ENCODE measurements at places on chromosomes 2 and 18.

- no peaks in the 10 kb centered on the region for H3K36me3 ChIP-seq
- H3K4me3 ChIP-seq: no peak overlapping the region
- H3K4me1 ChIP-seq: no peaks in the 10 kb centered on the region
- no peaks in the 10 kb centered on the region for H3K27me3 ChIP-seq
Measured at GRCh38 chr2:121816797-121817196, 61.3 kb downstream of the TSN start.

DNA sequence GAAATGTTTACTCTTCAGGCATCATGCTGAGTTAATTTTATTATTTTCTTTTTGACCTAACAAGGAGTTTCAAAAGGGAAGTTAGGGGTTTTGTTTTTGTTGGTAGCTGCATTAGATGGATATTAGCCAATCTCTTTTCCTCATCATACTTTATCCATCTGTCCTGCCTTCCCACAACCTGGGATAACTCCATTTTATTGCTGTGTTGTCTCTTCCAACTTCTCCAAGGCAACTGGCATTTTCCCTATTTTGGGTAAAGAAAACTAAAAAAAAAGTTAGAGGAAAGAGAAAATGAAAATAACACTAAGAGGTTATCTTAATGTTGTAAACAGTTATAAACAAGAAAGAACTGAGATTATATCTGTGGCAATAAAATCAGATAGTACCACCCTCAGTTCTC is 147.0 kb downstream of the PID1 start:
- no peak for DNase-seq
- H3K27ac ChIP-seq: no peak overlapping the region
- no peaks in the 10 kb centered on the region for H3K27me3 ChIP-seq

DNA sequence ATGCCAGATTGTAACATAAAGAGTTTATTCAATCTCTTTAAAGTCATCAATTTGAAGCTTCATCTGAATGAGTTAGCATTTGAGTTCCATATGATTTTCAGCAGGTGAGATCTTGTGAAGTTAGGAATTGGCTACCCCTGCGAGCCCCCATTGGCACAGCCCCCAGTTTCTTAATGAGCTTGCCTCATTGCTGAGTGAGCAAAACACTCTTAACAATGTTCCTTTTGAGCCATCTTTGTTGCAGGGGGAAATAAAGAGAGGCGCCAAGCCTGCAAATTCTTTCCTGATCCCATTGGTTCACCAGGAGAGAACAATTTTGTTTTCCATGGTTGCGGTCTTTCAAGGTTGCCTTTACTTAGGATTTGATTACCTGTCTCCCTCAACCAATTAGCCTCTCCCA is 18.7 kb downstream of the DPP10 start:
- no peaks in the 10 kb centered on the region for H3K36me3 ChIP-seq
- peaks cover 7% of the 10 kb centered on the region for H3K27me3 ChIP-seq
- no peaks in the 10 kb centered on the region for H3K4me1 ChIP-seq
- H3K27ac ChIP-seq: no peak overlapping the region

DNA sequence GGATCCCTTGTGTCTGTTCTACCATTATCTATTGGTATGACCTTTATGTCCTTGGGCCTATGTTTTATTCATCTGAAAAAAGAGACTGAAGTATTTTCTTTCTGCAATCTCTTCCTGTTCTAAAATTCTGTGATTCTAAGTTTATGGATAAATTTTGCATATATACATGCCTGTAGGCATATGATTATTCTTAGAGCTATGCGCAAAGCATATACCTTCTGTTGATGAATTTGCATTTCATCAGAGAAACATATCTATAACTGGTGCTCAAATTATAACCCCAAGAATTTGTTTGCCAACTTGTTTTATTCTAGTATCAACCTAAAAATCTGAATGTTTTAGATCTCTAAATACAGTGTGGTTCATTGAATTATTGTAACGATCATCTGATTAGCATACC is 6.7 kb downstream of the CACNB4 start:
- no peak overlapping the region for H3K4me3 ChIP-seq
- H3K27me3 ChIP-seq: peaks cover 16% of the 10 kb centered on the region
- no peaks in the 10 kb centered on the region for H3K36me3 ChIP-seq
- no peak overlapping the region for H3K27ac ChIP-seq
- H3K4me1 ChIP-seq: no peaks in the 10 kb centered on the region

GRCh38 chr2:139218181-139218580 is 438.0 kb upstream of the NXPH2 start:
- H3K27ac ChIP-seq: no peak overlapping the region
- H3K36me3 ChIP-seq: no peaks in the 10 kb centered on the region
- no peaks in the 10 kb centered on the region for H3K27me3 ChIP-seq
- no peak overlapping the region for H3K4me3 ChIP-seq
- DNase-seq: no peak
- H3K4me1 ChIP-seq: no peaks in the 10 kb centered on the region

DNA sequence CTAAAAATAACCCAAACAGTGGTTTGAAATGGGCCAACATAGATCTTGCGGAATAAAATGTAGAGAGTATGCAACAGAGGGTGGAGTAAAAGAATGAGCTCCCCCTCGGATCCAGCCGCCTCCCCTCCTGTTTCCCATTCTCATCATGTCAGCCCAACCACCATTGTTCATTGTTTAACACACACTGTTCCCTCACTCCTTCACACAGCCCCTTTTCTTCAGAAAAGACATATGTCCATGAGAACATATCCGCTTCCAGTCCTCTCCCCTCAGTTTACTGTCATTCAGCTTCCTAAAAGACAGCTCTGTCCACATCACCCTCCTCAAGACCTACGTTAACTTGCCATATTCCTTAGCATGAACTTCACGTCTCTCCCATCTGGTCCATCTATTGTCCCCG is 62.9 kb upstream of the SERTAD2 start:
- no peak for DNase-seq
- no peak overlapping the region for H3K27ac ChIP-seq
- peaks cover 2% of the 10 kb centered on the region for H3K4me1 ChIP-seq
- no peaks in the 10 kb centered on the region for H3K27me3 ChIP-seq
- no peak overlapping the region for H3K4me3 ChIP-seq

GRCh38 chr2:70479816-70480215 is 73.8 kb downstream of the TGFA start:
- H3K4me1 ChIP-seq: no peaks in the 10 kb centered on the region
- no peak overlapping the region for H3K27ac ChIP-seq
- H3K27me3 ChIP-seq: no peaks in the 10 kb centered on the region
- peaks cover 23% of the 10 kb centered on the region for H3K36me3 ChIP-seq
- H3K4me3 ChIP-seq: no peak overlapping the region

DNA sequence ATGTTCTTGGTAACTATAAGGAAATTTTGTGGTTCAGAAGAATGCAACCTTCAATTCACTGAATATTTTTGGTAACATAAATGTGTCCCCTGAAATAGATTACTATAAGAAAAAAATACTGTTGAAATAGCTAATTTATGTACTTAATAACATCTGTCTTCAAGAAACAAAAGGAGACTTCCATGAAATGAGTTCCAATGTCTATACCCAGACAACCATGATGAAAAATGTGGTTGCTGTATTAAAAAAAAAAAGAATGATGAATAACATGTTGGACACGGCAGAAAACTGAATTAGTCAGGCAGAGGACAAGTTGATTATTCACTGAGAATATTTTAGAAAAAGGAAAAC is 98.5 kb downstream of the TACR1 start:
- H3K36me3 ChIP-seq: no peaks in the 10 kb centered on the region
- H3K27ac ChIP-seq: no peak overlapping the region
- peaks cover 6% of the 10 kb centered on the region for H3K4me1 ChIP-seq
- no peaks in the 10 kb centered on the region for H3K27me3 ChIP-seq
- DNase-seq: no peak
- no peak overlapping the region for H3K4me3 ChIP-seq

DNA sequence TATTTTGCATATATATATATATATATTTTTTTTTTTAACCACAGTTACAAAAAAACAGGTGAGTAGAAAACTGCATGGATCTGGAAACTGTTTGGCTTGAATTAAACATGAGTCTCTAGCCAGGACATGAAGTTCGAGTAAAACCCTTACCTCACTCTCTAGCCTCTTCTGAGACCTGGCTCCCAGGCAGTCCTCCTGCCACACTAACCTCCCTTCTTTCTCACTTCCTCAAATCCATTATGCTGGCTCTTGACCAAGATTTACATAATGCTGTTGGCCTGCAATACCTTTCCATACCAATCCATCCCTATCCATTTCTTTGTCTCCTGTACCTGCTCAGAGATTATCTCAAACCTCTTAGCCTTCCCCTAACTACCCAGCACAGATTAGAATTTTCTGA is 34.0 kb downstream of the PIGN start:
- no peak overlapping the region for H3K27ac ChIP-seq
- no peak overlapping the region for H3K4me3 ChIP-seq
- DNase-seq: no peak
- no peaks in the 10 kb centered on the region for H3K4me1 ChIP-seq
- H3K36me3 ChIP-seq: no peaks in the 10 kb centered on the region

- DNase-seq: no peak
- H3K4me3 ChIP-seq: no peak overlapping the region
- H3K27ac ChIP-seq: peak overlapping the region; percentile 86
- H3K4me1 ChIP-seq: peaks cover 28% of the 10 kb centered on the region
- no peaks in the 10 kb centered on the region for H3K27me3 ChIP-seq
- H3K36me3 ChIP-seq: no peaks in the 10 kb centered on the region
Measured at GRCh38 chr2:70354264-70354949, 52.5 kb upstream of the FAM136A start.

DNA sequence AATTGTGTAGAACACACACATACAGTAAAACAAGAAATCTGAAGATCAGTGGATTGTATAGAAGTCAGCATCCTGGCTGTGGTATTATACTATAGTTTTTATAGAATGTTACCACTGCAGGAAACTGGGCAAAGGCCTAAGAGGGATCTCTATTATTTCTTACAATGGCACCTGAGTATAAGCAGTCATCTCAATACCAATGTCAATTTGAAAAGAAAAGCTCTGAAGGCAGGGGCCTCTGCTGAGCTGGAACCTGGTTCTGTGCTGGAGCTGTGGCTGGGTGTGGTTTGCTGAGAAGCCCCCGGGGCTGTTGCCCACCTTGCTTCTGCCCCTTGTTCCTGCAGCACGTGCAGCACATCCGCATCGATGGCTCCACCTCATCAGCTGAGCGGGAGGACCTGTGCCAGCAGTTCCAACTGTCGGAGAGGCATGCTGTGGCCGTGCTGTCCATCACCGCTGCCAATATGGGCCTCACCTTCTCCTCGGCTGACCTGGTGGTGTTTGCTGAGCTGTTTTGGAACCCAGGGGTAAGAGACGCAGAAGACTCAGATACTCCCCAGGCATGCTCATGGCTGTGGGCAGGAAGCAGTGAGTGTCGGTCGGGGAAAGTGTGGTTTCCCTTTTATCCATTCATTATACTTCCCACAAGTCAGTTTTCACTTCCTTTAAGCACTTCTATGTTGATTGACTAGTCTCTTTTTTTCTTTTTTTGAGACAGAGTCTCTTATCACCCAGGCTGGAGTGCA is 23.5 kb upstream of the RPL37A start:
- no peak overlapping the region for H3K27ac ChIP-seq
- H3K4me1 ChIP-seq: peaks cover 13% of the 10 kb centered on the region

DNA sequence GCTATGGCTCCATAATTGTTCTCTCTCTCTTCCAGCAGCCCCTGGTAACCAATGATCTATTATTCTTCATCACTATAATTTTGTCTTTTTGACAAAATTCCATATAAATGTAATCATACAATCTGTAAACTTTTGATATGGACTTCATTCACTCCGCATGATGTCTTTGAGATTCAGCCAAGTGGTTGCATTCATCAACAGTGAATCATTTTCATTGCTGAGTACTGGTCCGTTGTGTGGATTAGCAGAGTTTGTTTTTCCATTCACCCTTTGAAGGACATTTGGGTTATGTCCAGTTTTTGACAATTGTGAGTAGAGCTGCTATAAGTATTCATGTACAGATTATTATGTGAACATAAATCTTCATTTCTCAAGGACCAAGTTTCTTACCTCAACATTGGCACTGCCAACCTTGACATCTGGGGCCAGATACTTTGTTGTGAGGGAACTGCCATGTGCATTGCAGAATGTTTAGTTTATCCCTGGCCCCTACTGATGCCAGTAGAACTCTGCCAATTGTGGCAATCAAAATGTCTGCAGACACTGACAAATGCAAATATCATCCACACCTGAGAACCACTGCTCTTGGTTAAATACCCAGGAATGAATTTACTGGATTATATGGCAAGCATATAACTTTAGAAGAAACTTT is 48.4 kb upstream of the BCL2L11 start:
- H3K27me3 ChIP-seq: peaks cover 1% of the 10 kb centered on the region
- DNase-seq: no peak
- H3K36me3 ChIP-seq: no peaks in the 10 kb centered on the region
- peaks cover 24% of the 10 kb centered on the region for H3K4me1 ChIP-seq

- H3K4me3 ChIP-seq: no peak overlapping the region
- DNase-seq: no peak
- H3K27ac ChIP-seq: no peak overlapping the region
- peaks cover 11% of the 10 kb centered on the region for H3K36me3 ChIP-seq
- H3K27me3 ChIP-seq: no peaks in the 10 kb centered on the region
Measured at GRCh38 chr2:171086352-171087290, 74.1 kb downstream of the TLK1 start.

- no peaks in the 10 kb centered on the region for H3K27me3 ChIP-seq
- H3K4me3 ChIP-seq: no peak overlapping the region
- H3K36me3 ChIP-seq: no peaks in the 10 kb centered on the region
Measured at GRCh38 chr2:1173528-1173927, 222.9 kb downstream of the SNTG2 start.

DNA sequence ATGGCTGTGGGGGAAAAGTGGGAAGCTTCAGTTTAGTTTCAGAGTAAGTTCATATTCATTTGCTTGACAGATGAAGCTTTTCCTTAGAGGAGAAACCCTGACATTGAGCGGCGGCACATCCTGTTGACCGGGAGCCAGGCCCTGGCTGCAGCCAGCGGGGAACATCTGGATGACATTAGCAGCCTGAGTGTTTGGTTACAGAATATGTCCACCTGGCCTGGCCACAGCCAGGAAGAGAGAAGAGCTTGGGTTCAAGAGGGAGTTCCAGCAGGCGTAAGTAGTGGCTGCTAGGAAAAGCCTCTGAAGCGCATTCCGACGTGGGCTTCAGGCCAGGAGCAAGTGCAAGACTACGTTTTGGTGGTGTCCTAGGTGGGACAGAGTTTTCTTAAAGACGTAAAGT is 144.9 kb upstream of the MYCN start:
- no peak overlapping the region for H3K4me3 ChIP-seq
- H3K4me1 ChIP-seq: no peaks in the 10 kb centered on the region

DNA sequence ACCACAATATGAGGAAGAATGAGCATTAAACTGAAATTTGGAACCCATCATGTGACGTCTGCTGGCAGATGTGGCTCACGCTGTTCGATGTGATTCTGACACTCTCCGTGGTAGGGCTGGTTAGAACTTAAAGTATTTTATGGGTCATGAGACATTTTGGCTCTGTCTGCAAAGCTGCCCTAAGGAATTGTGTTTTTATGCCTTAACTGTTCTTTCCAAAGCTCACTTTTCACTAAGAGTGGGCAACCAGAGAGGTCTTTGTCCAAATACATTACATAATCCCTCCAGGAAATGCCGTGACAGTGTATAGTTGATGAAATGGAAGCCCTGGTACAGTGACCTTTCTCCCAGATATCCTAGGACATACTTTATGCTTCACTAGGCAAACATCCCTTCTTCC is 119.1 kb downstream of the AQP4 start:
- H3K36me3 ChIP-seq: no peaks in the 10 kb centered on the region
- no peak for DNase-seq
- no peaks in the 10 kb centered on the region for H3K27me3 ChIP-seq

Data from RWPE2 (cell line).